ENCODE measurements at places on chromosomes 1 and 21.

- DNase-seq = no peak
Observed at GRCh38 chr1:28249013-28249865, 10.1 kb upstream of the SESN2 start.

DNA sequence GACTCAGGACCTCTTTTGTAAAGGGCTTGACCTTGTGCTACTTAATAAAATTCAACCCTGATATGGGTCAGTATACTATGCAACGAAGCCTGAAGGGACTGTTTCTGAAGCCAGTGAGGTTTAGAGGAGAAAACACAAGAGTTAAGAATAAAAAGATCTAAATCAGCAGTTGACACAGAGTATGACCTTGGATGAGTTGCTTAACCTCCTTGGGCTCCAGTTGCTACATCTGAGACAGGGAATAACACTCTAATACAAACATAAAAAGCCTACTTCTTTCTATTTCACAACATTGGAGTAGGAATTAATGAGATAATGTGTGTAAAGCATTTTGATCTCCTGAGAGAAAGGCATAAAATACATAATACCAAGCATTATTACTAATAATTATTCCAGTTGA is 882.4 kb upstream of the ADGRL2 start:
- DNase-seq = no peak

DNA sequence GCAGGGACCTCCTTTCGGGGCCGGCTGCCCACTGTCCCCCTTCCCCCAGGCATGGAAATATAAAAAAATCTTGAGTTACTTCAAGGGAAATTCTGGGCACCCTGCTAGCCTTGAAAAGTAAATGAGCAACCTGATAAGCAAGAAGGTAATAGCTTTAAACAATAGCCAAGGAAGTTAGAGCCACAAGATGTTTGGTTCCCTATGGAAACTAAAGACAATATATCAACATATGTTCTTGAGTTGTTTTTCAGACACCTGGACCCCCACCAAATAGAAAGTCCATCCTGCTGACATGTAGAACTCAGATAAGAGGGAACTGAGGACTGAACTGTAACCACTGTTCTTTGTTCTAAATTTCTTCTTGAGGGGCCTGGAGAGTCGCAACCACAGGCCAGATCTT is 19.3 kb upstream of the SLC35A3 start:
- no peak for DNase-seq

GRCh38 chr1:78073441-78073840 is 27.7 kb downstream of the GIPC2 start:
- no peak for DNase-seq
